ENCODE measurements at places on chromosomes 16 and 17.
A peak's percentile ranks its signal among the peaks of the same experiment; 100 is the strongest.

DNA sequence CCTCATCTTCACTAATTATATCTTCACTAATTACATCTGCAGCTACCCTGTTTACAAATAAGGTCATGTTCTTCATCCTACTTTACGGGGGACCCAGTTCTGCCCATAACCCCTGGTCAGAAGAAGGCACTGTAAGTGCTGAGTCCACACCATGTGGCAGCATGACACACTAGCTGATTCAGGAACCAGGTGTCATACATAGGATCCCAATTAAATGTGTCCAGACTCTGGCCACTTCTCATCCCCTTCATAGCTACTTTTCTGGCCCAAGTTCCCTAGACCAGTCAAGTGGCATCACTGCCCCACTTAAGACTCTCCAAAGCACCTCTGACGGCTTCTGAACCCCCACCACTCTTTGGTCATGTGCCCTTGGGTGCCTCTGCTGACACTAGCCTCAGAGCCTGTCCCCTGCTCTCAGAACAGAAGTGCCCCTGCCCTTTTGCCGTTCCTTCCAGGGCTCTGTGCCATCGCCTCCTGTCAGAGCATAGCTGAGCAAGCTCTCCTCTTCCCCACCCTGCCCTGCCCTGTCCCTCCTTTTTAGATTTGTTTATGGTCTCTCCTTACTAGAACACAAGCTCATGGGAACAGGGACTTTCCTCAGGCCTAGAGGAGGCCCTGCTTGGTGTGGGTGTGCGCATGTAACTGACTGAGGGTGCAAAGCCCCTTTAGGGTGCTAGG is 61.1 kb downstream of the B9D1 start:
- H3K27ac ChIP-seq: no peak overlapping the region
- H3K4me3 ChIP-seq: no peak overlapping the region
- no peak for DNase-seq
- H3K27me3 ChIP-seq: no peaks in the 10 kb centered on the region

DNA sequence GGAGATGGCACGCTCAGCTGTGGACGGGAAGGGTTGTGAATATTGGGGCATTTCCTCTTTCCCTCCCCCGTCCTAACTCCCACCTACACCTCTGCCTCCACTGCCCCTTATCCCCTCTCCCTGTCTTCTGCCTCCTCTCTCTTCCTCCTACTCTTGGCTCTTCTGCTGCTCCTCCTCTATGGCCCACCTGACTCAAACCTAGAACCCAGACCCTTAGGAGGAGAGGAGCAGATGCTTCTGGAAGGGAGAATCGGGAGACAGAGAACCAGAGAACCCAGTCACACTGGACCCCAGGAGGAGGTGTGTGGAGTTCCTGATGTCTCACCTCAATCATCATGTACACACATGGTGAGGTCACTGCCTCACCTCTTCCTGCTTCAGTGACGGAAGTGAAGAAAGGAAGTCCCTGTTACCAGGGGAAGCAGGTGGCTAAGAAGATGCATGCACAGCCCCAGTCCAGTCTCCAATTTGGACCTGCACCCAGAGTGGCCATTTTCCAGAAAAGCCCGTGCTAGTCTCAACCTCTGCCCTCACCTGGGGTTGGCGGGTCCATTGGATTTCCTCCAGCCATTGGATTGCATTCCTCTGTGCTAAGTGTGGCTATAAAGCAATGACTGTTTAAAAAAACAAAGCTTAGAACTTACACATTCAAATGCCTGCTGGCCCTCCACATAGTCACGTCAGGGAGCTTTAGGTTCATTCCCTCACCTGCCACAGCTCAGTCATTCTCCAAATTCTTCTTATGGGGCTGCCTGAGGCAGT is 4.0 kb downstream of the RNF222 start:
- H3K4me3 ChIP-seq: no peak overlapping the region
- no peaks in the 10 kb centered on the region for H3K36me3 ChIP-seq
- DNase-seq: no peak
- no peaks in the 10 kb centered on the region for H3K4me1 ChIP-seq
- H3K27ac ChIP-seq: no peak overlapping the region

DNA sequence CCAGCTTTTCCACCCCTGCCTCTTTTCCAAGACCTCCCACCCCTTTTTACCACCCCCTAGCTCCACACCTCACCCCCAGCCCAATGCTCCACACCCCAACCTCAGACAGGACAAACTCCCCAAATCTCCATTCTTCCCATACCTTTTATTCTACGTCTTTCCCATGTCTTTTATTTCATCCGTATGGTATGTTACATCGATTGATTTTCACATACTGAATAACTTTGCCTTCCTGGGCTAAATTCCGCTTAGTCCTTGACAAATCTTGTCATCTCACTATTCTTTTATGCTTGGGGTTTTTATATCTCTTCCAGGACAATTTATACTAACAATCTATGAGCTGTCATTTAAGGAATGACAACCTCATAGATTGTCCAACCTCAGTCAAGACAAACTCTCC is 46.4 kb downstream of the PITPNM3 start:
- H3K36me3 ChIP-seq: no peaks in the 10 kb centered on the region
- DNase-seq: no peak
- H3K4me3 ChIP-seq: no peak overlapping the region
- peaks cover 2% of the 10 kb centered on the region for H3K4me1 ChIP-seq
- no peak overlapping the region for H3K27ac ChIP-seq
- H3K27me3 ChIP-seq: no peaks in the 10 kb centered on the region

DNA sequence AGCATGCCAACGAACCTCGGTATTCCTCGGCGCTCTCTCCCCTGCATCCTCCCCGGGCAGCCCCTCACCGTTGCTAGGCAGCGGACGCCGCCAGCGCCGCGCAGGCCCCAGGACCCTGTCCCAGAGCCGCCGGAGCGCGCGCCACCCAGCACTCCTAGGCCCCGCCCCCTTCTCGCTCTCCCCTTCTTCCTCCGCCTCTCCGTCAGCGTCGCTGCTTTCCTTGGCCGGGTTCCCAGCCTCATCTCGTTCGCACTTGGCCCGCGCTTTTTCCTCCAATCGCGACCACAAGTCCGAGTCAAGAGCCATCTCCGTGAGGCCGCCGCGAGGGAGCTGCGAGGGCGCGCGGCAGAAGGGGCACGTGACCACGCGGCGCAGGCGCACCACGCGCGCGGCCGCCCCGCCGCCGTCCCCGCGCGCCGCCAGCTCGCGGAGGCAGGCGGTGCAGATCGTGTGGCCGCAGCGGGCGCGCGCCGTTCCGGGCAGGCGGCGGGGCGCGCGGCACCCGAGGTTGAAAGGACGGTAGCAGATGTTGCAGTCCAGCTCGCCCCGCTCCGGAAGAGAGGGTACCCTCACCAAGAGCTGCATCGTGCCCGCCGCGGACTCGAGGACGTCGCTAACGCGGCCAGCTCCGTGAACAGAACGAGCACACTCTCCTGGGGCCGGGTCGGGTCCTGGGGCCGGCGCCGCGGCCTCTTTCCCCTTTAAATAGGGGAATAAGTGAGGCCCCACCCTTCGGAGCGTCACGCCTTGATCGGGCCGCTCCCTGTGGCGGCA is at the start of gene RNF227:
RNF227 (minus strand) TSS at position 679 of the 774 bp plus-strand sequence; CDS start at position 585, 94 bp downstream.
- H3K4me1 ChIP-seq: no peaks in the 10 kb centered on the region
- peak; percentile 95 for DNase-seq
- peaks cover 4% of the 10 kb centered on the region for H3K36me3 ChIP-seq
- peaks cover 17% of the 10 kb centered on the region for H3K27me3 ChIP-seq
- H3K4me3 ChIP-seq: peak within 1 kb of the TSS; percentile 84

- DNase-seq: no peak
- H3K36me3 ChIP-seq: no peaks in the 10 kb centered on the region
- no peaks in the 10 kb centered on the region for H3K27me3 ChIP-seq
Observed at GRCh38 chr16:87581857-87582215, 20.5 kb upstream of the JPH3 start.

- H3K36me3 ChIP-seq: peaks cover 2% of the 10 kb centered on the region
- no peaks in the 10 kb centered on the region for H3K27me3 ChIP-seq
- no peak overlapping the region for H3K4me3 ChIP-seq
- no peak overlapping the region for H3K27ac ChIP-seq
- DNase-seq: no peak
- H3K4me1 ChIP-seq: no peaks in the 10 kb centered on the region
Observed at GRCh38 chr17:72692676-72693075, 399.8 kb downstream of the SLC39A11 start.

DNA sequence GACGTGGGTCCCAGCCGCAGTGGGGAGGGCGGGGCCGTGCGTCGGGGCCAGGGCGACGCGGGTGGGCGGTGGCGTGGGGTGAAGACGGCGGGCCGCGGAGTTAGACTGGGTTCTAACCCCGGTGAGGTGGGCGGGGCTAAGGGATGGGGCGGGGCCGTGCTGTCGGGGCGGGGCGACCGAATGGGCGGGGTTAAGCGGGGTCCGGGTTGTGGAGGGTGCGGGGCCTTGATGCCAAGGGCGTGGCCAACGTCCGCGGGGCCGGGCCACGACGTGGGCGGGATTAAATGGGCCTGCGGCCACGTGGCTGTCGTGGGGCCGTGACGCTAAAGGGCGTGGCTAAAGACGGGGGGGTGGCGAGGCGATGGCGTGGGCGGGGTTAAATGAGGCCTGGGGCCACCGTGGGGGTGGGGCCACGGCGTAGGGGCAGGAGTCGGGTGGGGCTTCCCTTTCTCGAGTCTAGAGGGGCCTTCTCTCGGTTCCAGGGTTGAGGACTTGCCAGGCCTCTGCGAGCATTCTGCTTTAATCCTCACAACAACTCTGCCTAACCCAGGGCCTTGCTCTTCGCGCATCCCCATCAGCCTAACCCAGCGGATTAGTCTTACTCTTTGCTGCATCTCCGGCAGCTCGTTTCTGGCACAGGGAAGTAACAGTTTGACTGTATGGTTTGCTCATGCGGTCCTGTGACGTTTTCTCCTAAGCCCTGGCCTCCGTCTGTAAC is 739 bp downstream of the TCF25 start:
- peak overlapping the region; percentile 91 for H3K4me3 ChIP-seq
- no peaks in the 10 kb centered on the region for H3K4me1 ChIP-seq
- H3K27ac ChIP-seq: no peak overlapping the region
- peak; percentile 95 for DNase-seq

- no peak overlapping the region for H3K27ac ChIP-seq
- no peaks in the 10 kb centered on the region for H3K36me3 ChIP-seq
- no peaks in the 10 kb centered on the region for H3K27me3 ChIP-seq
- no peak for DNase-seq
- no peak overlapping the region for H3K4me3 ChIP-seq
Observed at GRCh38 chr17:33152783-33153182, 140.3 kb downstream of the ASIC2 start.

- H3K4me3 ChIP-seq: no peak overlapping the region
- H3K36me3 ChIP-seq: no peaks in the 10 kb centered on the region
- peak; percentile 77 for DNase-seq
- H3K27me3 ChIP-seq: no peaks in the 10 kb centered on the region
- no peak overlapping the region for H3K27ac ChIP-seq
Observed at GRCh38 chr16:10668322-10669045, 26.2 kb downstream of the TEKT5 start.

DNA sequence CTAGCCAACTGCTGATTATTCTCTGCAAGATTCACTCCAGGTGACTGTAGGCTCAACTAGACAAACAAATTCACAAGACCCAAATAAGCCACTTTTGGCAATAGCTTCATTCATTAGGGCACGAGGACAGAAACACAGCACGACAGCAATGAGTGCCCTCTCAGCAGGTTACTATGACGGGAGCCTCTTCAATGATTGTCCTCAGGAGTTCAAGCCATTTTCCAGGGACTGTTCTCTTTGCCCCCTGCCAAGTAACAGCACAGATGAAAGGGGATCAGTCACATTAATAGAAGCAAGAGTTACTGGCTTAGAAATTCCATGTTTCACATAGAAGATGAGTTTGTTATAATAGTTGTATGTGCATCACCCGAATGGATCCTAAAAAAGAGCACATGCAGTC is 712.2 kb downstream of the CDH8 start:
- no peaks in the 10 kb centered on the region for H3K27me3 ChIP-seq
- H3K4me1 ChIP-seq: no peaks in the 10 kb centered on the region
- H3K36me3 ChIP-seq: no peaks in the 10 kb centered on the region

DNA sequence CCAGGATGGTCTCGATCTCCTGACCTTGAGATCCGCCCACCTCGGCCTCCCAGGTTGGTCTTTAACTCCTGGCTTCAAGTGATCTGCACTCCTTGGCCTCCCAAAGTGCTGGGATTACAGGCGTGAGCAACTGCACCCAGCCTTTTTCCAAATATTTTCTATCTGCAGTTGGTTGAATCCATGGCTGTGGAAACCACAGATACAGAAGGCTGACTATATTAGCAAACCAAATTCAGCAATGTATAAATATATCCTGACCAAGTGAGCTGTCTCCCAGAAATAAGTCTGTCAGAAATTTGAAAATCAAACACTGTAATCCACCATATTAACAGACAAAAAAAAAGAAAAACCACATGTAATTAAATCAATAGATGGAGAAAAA is 9.6 kb downstream of the CFDP1 start:
- H3K36me3 ChIP-seq: peaks cover 9% of the 10 kb centered on the region
- H3K4me1 ChIP-seq: no peaks in the 10 kb centered on the region
- no peaks in the 10 kb centered on the region for H3K27me3 ChIP-seq
- H3K4me3 ChIP-seq: no peak overlapping the region

DNA sequence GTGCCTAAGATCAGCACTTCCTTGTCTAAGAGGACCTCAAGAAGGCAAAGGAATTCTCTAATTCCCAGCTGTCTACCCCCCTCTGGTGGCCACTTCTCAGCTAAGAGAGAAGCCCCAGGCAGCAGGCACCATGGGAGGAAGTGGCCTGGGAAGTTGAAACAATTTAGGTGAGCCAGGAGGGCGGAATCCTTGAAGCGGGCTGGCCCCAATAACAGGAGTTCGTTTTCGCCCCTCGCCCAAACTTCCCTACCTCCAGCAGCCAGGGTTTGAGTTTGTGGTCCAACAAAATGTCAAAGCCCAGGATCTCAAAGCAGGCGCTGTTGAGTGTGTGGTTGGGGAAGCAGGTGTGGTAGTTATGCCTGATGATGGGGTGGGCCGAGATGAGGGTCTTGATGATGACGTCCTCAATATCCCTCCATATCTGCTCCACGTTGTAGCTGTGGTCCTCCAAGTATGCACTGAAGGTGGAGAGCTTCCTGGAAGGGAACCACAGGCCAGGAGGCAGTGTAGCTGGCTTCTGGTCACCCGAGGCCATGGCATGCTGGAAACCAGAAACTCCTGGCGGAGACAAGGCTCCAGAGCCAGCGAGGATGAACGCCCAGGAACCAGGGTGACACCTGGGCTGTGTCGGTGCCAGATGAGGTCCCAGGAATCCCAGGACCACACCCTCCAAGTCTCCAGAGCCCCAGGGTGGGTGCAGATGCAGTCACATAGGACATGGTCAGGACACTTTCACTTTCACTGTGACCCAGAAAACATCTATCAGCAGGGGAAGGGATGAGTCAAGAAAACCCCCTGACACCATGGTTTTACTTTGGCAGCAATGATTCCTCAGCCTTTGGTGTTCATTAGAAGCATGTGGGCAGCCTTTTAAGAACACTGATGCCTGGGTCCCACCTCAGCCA is 25.6 kb downstream of the TTLL6 start:
- H3K27ac ChIP-seq: no peak overlapping the region
- no peak overlapping the region for H3K4me3 ChIP-seq
- H3K4me1 ChIP-seq: no peaks in the 10 kb centered on the region
- peak; percentile 93 for DNase-seq

DNA sequence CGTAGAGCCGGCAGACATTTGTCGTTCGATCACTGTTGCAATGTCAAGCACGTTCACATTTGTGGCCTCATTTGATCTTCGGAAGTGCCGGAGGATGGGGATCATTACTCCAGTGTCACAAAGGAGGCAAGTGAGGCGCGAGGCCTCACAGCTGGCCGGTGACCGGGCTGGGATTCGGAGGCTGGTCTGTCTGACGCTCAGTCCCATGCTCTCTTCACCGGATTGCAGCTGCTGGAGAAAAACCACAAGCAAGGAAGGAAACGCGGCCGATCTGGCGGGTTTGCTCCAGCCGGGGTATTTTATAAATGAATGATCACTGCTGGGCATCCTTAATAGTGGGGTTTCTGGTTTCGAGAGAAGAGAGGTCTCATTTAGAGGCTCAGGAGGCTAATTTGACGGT is 127.8 kb downstream of the OR1D5 start:
- H3K27me3 ChIP-seq: no peaks in the 10 kb centered on the region
- H3K36me3 ChIP-seq: peaks cover 18% of the 10 kb centered on the region
- DNase-seq: no peak
- H3K4me3 ChIP-seq: no peak overlapping the region
